ENCODE measurements at places on chromosomes 6 and 20.

- no peak for DNase-seq
Observed at GRCh38 chr6:150184850-150185731, 42.2 kb downstream of the PPP1R14C start.

GRCh38 chr6:111724505-111724904 lies 118.8 kb upstream of the TRAF3IP2 start:
- no peak for DNase-seq

DNA sequence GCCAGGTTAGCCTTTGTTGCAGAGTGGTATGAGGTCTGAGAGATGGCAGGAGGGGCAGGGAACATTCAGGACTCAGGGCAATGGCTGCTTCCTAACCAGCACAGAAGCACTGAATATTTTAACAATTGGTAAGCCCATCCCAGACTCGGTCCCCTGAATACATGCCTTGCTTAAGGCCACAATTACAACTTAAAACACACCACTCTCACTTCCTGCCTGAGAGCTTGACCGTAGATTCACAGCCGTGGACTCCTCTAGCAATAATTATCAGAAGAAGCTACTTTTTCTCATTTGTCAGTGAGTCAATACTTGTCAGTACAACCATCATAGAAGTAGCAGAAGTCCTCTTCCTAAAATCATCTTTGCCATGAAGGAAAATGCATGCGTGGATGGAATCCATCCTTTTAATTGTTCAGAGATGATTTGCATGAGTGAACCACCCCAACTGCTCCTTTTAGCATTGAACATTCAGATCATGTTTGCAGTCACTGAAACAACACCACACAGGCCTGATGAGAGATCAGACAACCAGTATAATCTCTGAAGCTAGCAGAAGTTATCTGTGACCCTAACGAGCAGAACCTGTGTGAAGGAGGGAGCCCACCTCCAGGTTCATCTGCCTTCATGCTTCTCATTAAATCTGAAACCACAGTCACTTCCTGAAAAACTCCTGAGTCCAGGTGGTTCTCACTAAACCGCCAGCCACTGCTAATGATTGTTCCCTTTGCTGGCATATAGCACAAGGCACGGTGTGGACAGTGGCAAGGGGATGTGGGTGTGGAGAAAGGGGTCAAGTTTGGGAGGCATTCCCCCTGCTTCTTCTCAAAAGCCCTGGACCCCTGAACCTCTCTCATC lies 333.9 kb upstream of the CNR1 start:
- DNase-seq, result no peak

DNA sequence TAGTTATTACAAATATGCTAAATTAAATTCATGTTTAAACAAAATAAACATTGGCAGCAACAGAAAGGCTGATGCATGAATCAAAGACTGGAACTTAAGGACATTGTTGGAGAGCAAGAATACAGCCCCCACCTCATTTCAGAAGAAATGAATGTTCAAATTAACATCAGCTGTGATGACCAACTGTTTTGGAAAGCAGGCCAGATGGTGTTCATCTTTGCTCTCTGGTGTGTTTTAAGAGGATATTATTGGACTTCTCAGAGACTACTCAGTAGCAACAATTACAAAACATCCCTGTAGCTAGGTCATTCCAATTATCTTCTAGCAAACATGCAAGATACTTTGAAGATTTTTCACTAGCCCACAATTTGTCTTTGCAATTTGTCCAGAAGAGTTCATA lies 118.6 kb upstream of the DOK5 start:
- no peak for DNase-seq

DNA sequence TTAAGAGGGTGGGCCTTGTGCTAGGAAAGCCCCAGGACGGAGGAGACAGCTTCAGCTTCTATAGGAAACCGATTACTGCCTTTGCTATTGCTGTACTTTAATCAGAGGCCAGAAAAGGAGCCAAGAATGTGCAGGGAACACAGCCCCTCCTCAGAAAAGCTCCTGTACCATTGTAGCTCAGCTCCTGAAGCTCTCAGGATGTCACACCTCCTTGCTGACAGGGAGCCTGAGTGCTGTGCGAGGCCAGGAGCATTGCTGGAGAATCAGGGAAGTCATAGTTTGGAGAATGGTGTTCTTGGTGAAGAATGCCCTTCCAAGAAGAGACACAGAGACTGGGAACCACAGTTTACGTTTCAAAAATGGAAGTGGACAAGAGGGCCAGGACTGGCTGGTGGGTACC lies 46.8 kb downstream of the LYRM2 start:
- DNase-seq, result no peak

DNA sequence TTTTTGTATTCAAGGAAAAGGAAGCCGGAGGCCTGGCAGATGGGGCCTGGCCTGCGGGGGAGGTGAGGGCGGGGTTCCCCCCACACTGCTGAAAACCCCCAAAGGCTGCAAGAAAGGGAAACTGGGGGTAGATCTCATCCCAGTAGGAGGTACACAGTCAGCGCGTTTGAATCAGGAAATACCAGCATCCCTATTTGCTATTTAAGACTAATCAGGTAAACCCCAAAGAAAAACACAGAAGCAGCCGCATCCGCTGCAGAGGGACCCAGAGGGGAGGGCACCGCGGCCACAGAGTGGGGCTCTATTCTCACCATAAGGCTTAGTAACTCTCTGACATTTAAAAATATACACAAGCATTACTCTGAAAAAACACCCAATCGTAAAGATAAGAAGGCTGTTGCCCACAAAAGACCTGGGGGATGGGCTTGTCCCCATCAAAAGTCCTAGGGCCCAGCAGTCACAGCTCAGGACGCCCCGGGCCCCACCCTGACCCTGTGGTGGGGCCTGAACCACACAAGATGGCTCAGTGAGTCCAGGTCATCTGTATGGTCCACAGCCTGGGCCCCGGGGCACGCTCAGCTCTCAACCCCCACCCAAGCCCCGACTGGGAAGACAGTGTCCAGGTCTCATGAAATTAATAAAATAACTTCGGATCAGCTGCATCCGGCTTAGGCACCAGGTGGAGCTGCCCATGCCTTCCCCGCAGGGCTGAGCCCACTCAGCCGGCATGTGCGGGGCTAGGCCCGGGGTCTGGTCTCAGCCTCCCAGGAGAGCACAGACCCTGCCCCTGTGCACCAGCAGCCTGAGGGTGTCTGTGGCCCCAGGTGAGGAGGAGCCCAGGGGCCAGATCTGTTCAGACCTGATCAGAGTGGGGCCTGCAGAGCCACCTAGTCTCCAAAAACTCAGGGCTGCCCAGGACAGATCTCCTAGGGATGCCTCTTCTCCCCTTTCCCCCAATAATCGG lies 31.0 kb downstream of the KCNQ2 start:
- no peak for DNase-seq

GRCh38 chr20:19734811-19735210 lies 23.2 kb upstream of the RIN2 start:
- no peak for DNase-seq

DNA sequence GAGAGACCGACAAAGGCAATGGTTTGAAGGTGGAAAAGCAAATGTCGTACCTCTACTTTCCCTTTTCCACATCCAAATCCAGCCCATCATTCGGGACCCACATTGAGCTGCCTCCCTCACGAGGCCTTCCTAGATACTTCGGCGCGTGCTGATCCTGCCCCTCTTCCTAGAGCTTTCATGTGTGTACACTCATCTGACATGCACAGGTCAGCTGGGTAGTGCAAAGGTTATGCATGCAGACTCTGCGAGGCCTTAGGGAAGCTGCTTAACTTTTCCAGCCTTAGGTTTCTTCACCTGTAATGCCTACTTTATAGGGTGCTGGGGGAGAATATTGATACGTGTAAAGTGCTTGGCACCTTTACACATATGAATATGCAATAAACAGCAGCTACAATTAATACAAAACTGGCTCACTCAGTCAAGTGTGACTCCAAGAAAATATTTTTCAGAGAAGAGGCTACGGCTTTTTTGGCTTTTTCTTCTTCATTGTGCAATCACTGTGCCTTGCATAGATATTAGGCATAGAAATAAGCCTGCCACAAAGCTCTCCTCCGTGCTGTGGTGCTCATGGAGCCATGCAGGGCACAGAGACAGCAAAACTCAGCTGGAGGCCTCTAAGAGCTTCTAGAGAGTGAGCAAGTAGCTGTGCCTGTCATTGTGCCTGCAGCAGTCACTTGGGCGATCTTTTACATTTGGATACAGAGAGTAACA lies 3.6 kb upstream of the MANBAL start:
- DNase-seq, result no peak

- no peak for DNase-seq
Observed at GRCh38 chr6:113290684-113291083, 566.5 kb upstream of the MARCKS start.

GRCh38 chr20:40744818-40745175 lies 55.8 kb upstream of the MAFB start:
- DNase-seq, result no peak

GRCh38 chr6:79066828-79067227 lies 11.2 kb downstream of the PHIP start:
- no peak for DNase-seq

- DNase-seq, result no peak
Observed at GRCh38 chr6:6656287-6656686, 67.8 kb downstream of the LY86 start.

GRCh38 chr6:113623129-113623528 lies 234.0 kb upstream of the MARCKS start:
- DNase-seq, result no peak

DNA sequence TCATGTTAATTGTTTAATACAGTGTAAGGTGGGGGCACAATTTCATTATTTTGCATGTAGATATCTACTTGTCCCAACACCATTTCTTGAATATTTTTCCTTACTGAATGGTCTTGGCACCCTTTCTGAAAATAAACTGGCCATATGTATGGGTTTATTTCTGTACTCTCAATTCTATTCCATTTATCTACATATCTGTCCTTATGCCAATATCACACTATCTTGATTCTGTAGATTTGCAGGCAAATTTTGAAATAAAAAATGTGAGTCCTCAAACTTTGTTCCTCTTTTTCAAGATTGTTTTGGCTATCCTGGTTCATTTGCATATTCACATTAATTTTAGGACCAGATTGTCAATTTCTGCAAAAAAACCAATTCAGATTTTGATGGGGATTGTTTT lies 34.8 kb downstream of the SCGN start:
- no peak for DNase-seq

GRCh38 chr6:25012657-25013056 lies 76.9 kb upstream of the RIPOR2 start:
- DNase-seq, result no peak

DNA sequence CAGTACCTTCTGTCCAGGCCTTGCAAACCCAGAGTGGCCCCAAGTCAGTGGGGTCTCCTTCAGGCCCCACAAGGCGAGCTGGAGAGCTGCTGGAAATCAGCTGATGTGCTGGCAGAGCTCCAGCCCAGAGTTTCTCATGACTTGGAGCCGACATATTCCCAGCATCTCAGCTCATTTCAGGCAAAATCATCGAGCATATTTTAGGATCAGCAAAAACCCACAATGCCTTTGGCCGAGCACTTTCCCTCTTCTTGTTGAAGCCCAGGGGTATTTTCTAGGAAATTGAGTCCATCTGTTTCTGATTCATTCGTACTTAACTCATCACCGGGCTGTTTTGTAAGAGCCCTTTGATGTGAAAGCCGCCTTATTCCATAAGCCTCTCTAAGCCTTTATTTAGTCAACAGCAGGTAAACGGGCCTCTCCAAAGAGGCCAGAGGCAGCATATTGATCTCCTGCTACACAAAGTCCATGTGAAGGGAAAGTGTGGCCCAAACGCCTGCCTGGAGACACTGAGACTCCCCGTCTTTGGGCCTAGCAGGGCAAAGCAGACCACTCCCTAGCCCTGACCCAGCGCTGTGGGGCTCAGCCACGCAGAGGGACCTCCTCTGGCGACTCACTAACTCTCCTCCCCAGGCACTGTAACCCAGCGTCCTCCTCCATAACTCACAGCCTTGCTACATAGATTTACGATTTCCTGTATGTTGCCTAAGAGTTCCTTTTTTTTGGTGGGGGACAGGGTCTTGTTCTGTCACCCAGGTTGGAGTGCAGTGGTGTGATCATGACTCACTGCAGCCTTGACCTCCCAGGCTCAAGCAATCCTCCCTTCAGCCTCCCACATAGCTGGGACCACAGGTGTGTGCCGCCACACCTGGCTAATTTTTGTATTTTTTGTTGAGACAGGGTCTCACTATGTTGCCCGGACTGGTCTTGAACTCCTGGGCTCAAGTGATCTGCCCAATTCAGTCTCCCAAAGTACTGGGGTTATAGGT lies 12.1 kb upstream of the C20orf203 start:
- DNase-seq, result no peak

DNA sequence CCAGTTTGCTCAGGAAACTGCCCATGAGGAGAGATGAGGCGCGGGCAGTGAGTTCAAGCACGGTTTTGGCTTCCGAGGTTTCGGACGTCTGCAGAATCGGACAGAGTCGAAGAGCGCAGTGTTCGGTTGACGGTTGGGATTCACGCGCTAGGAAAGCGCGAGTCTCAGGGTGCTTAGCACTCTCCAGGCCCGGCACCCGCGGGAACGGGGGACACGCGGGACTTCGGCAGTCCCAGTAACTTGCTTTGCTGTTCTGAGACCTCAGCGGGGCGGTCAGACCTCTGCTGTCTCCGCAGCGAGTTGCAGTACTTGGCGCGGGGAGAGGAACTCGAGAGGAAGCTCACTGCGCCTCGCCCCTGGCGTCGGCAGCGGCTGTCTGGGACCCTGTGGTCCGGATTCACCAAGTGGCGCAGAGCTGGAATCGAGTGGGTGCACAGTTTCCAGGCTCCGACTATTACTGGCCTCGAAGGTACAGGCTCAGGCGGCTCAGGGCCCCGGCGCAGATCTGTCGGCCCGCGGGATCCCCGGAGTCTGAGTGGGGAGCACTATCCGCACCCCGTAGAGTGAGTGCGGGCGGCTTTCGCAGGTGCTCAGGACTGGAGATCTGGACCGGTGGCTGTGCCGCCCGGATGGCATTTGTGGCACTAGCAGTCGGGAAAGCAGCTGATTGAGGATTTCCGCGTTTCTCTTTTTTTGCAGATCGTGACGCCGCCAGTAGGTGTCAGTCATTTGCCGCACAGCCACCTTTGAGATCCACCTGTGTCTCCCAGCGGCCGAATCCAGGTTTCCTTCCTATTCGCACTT lies at the start of gene POM121L2:
Gene POM121L2, minus strand, starts transcription at position 128 of the 804 bp plus-strand sequence. Its CDS starts 103 bp downstream, at position 25.
- peak; percentile 76 for DNase-seq

GRCh38 chr20:64189530-64189966 lies 25.3 kb downstream of the MYT1 start:
- no peak for DNase-seq

GRCh38 chr20:36408219-36408618 lies 102.1 kb downstream of the DLGAP4 start:
- DNase-seq, result no peak

DNA sequence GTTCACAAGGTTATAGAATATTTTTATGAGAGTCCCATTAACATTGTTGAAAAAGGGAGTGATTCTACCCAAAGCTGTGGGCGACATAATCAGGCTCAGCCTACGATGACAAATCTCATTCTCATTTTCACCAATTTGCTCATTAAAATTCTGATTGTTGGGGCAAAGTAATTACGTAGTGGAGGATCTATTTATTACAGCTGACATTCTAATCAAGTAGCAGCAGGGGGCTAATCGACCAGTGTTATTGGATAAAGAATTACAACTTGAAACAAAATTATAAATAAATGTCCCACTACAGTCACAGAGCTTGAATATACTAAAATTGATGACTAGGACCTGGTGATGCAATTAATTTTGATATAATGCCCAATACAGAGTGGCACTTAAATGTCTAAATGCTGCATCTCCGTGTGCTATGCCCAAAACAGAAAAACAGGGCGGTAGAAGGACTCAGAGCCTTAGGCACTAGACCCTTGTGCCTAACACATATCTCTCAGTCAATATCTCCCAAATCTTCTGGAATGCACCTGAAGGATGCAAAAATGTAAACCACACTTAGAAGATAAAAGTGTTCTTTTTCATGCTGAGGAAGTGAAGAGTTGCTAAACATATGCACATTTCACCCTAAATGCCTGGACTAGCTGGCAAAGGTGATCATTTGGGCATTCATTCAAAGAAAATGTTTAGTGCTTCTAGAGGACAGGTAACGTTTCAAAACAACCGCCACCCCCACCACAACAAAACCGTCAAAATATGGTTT lies 88.3 kb downstream of the CD24 start:
- no peak for DNase-seq

All from Panc1 (cell line).